Cortex of kidney (tissue), 1 donor: ENCODE measurements at places on chromosomes 3 and 15.

DNA sequence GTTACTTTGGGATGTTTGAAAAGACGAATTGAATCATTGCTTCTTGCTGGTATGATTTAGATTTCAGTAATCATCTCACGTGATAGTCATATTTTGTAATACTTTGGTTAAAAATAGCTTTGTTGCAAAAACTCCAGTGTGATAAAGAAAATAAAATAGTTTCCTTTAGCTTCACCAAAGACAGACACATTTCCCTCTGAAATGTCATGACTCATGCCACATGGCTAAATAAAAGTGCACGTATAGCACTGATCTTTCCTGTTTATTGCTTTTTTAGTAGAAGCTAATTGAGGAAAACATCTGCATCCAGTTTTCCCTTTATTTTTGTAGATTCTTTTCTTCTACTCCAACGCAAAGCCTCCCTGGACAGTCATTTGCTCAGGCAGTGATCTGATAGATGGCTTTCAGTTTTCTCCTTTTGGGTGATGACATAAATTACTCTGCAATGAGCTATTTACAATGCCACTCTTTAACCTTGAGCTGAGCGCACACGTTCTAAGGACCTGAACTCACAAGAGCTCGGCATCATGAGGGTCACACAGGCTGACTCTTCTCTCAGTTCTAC lies 84.9 kb downstream of the ARNT2 start:
- no peak for DNase-seq

DNA sequence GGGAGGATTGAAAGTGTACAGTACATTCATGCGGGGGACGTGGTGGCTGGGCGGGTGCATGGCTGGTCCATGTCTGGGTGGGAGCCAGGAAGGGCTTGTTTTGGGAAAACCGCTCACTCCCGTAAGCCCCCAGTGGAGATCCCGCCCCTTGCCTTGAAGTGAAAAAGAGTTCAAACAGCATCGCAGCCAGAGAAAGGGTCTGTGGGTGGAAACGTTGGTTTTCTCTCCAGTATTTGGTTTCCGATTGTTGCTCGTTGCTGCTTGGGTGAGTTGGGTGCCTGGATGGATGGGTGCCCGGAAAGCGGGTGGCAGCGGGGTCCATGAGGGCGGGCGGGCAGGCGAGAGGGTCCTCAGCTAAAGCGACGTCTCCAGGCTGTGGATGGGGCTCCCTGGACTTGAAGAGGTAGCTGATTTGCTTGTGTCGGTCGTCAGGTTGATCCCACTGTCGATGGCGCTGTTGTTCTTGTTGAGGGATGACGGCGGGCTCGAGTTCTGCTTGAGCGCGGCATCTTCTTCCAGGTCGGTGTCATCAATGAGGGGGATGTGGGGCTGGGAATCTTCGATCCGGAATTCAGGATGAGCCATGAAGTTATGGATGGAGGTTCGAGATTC lies 7.7 kb upstream of the SEC13 start:
- no peak for DNase-seq

GRCh38 chr3:111134302-111134701 lies 62.7 kb downstream of the NECTIN3 start:
- DNase-seq = no peak

GRCh38 chr3:185880600-185880999 lies 55.8 kb upstream of the IGF2BP2 start:
- DNase-seq = no peak

DNA sequence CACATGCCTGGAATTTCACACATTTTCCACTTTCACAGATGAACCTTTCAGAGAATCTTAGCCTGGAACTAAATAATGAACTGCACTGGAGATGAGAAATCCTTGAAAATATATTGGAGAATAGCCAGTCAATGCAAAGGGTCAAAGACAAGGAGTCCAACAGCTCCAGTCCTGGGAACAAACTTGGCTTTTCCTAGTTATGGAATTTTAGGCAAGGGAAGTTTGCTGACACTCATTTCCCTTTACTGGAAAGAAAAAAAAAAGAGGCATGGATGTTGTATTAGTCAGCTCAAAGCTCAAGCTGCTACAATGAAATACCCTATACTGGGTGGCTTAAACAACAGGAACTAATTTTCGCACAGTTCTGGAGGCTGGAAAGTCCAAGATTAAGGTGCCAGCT lies 690.8 kb upstream of the ARPP21 start:
- DNase-seq = no peak

GRCh38 chr3:23489300-23490158 lies 286.4 kb downstream of the UBE2E2 start:
- no peak for DNase-seq

DNA sequence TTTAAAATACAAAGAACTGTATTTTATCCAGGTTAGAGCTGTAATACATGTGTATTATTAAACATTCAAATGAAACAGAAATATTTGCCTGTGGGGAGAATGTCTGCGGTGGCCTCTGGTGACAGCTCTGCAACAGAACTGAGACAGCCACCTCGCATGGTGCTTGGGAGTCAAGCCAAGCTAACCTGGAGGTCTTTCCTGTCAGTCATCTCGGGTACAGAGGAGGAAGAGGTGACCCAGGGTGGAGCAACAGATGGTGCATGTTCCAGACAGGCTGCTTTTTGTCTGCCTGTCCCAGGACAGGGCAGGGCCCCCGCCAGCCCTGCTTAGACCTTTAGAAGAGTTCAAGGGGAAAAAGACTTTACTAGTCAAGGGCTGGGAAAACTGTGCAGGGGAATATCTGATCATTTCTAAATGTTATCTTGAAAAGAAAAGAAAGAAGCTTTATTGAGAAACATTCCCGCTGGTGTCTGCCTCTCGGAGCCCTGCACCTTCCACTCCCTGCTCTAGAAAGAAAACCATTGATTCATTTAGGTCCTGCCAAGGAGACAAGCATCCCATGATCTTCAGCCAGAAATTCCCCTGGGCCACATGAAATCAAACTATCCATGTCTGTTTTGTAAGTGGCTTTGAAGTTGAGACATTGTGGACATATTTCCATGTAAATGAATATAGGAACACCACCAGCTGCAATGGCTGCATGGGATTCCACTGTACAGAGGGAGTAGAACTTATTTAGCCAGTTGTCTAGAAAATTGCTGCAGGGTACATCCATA lies 5.5 kb upstream of the NR2E3 start:
- DNase-seq = no peak

- DNase-seq = no peak
Observed at GRCh38 chr3:27591312-27592210, 107.4 kb upstream of the SLC4A7 start.

DNA sequence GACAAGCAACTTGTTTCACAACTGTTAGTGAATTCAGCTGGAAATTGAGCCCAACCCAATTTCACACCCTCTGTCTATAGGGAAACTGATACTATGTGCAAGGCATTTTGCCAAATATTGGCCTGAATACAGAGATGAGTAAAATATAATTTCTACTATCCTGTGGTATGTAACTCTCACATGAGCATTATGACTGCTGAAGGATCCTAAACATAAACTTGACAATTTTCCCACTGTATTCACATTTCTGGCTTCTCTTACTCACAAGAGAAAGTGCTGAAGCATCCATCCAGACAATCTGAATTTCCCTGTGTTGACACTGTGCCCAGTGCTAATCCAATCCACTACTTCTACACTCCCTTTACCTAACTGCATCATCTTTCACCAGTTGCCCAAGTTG lies 28.4 kb downstream of the SERPINI2 start:
- DNase-seq = no peak
